ENCODE measurements at places on chromosomes 6 and 20.
A peak's percentile ranks its signal among the peaks of the same experiment; 100 is the strongest.

- no peak for DNase-seq
Measured at GRCh38 chr6:117919775-117920729, 13.0 kb downstream of the SLC35F1 start.

- DNase-seq = no peak
Measured at GRCh38 chr6:2196079-2196679, 49.2 kb downstream of the GMDS start.

- DNase-seq = no peak
Measured at GRCh38 chr6:34132486-34133185, 13.3 kb downstream of the GRM4 start.

GRCh38 chr20:23386304-23387117 lies 24.5 kb downstream of the GZF1 start:
- DNase-seq = no peak

DNA sequence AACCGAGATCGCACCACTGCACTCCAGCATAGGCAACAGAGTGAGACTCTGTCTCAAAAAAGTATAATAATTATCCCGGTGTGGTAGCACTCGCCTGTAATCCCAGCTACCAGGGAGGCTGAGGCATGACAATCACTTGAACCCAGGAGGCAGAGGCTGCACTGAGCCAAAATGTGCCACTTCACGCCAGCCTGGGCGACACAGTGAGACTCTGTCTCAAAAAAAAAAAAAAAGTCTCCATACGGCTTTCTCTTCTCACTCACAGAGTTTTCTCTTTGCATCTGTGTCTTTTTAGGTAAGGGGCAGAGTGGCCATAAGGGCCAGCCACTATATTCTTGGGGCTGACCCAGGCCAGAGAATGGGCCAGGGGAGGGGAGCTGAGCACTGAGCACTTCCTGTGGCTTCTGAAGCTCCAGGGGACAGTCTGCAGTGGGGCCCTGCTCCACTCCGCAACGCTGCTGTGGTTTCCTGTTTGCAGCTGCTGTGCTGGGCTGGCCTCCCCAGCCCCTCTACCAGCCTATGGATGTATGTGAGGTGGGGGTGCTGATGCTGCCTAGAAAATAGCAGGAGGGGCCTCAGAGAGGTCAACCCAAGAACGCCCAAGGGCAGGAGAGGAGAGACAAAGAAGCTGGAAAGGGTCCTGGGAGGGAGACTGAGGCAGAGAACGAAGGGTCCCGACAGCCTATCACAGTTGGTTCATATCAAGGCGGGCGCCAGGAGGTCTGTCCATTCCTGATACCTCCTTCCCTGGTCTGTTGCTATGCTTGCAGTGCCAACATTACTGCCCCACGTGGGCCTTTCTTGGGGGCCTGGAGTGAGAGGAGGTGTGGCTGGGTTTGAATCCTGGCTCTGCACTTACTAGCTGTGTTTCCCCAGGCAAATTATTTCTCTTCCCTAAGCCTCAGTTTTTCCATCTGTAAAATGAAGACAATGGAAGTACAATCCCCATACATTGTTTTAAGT lies 16.0 kb downstream of the SLA2 start:
- DNase-seq = peak; percentile 31

GRCh38 chr6:109300874-109301273 lies 81.4 kb downstream of the CD164 start:
- DNase-seq = no peak

DNA sequence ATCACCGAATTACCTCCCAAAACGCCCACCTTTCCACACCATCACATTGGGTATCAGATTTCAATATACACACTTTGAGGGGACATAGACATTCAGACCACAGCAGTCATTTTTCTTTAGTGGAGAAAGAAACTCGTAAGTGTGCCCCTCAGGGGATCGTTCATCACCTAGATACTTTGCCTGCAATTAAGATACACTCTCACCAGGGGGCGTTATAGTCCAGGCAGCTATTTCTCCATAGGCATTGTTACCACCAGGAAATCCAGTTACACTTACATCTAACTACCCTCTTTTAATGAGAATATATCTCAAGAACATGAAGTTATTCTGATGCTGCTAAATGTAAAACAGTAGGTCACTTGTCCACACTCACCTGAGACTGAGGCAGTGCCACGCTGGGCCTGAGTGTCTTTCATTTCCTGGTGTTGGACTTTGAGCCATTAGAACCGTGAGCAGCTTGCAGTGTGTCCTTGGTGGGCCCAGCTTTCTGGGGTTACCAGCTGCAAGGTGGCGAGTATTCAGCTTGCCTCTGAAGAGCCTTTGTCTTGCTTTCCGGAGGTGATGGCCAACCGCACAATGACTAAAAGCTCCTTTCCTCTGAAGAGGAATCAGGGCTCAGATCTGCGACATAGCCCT lies 35.1 kb upstream of the UNC93A start:
- no peak for DNase-seq

- DNase-seq = no peak
Measured at GRCh38 chr6:132114201-132114825, 163.1 kb upstream of the CCN2 start.

GRCh38 chr20:32535953-32536823 lies 48.9 kb downstream of the NOL4L start:
- DNase-seq = peak; percentile 65

GRCh38 chr20:11091511-11091910 lies 417.7 kb upstream of the JAG1 start:
- no peak for DNase-seq

DNA sequence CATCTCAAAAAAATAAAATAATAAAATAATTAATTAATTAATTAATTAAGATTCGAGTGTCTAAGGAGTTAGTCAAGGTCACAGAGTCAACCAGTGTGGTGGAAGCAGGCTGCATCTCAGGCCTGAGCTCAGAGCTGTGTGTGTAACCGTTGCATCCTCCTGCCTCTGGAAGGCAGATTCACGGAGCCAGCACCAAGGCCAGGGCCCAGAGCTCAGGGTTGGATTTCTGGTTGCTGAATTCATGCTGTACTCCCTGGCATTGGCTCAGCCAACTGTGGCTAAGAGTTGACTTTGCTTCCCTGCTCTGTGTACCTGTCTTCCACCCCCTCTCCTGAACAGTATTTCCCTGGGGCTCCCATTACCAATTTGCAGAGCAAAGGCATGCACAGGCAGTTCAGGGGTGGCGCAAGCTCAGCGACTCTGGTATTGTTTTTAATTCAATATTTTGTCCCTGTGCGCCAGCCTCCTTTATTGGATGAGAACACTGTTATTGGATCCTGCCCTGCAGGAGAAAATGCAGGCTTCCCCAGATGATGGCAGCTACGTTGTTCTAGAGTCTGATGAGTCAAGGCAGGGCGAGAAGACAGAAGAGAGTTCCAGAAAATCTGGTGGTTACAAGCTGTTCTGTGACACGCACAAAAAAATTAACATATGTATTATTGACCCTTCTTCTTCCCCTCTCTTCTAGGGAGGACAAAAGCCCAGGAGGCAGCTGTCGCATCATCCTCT lies 12.3 kb upstream of the CTNNBL1 start:
- no peak for DNase-seq

DNA sequence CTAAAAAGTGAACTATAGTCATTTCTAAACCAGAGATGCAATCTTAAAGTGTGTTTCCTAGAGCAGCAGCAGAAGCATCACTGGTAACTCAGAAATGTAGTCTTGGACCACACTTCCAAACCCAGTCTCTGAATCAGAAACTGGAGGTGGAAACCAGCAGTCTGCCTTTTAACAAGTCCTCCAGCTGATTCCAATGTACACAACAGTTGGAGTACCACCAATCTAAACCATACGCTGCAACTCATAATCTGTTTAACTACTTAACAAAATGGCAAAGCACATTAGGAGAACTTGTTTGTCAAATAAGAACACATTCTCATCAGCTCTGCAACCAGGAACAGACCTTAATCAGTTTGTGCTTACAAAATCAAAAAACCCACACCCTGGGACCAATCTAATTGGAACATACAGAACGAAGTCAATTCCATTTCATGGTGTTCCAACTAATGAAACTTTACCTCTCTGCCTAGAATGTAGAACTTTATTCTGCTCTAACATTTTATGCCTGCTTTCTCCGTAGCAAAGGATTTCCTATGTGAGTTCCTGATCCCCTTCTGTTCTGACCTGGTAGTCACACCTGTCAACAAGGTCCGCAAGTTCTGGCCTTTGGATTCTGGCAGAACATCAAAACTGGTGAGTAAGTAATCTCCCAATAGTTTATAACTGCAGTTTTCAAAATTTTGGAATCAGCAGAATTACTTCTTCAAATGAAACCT lies 390.4 kb downstream of the HTR1B start:
- no peak for DNase-seq

DNA sequence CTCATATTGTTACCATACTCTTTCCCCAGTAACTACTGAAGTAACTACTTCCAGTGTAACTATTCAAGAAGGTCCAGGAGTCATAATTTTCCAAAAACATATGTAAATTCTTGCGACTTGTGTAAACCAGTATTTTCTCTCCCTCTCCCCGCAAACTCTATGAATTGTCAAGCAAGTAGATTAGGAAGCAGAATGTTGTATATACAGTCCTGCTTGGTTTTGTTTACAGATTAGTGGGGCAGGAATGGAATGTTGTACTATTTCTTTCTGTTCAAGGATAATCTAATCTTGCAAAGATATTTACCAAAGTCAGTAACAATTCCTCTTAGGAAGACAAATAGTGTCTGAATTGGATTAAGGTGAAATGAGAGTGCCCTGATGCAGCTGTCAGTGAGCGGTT lies 234.9 kb upstream of the PLN start:
- no peak for DNase-seq

DNA sequence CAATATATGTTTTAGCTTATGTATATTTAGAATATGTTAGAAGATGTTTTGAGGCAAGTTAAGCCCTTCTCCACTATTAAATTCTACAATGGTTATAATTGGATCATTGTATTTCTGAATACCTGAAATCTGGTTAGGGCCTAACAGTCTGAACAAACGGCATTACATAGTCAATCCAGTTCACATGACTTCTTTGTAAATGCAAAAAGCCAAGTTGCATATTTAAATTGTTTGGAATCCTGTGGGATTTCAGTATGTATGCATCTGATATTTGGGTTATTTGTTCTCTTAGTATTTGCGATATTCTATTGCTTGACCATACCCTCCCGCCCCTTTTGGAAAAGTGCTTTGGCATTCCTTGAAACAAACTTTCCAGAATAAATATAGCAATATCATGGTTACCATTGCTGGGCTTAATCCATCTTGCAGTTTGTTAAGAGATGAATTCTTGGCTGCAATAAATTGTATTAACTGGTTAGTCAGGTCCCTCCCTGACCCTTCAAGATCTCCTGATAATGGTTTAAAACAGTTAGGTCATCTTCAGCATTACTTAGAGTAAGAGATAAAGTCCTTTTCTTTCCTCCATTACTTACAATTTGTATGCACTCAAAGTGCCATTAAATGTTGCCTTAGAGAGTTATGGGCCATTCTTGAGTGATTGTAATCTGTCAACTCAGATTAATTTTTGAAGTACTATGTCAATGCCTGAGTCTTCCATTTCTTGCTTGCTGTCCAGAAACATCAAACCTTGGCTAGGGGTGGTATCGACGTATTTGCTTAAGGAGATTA lies 36.5 kb downstream of the LRRC1 start:
- DNase-seq = no peak

DNA sequence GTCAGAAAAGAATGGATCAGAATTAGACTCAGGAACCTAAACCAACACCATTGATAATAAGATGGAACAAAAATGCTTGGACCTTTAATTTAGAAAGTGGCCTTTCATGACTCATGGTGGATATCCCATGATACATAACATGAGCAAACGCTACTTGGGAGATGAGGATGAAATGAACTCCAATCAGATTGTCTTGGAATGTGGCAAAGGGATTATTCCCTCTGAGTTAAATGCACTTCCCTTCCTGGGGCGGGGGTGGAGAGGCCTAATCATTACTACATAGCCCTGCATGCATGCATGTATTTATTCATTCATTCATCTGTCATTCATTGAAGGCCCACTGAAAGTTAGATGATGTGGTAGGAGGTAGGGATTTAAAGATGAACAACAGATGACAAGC lies 174.0 kb downstream of the AIG1 start:
- DNase-seq = no peak

DNA sequence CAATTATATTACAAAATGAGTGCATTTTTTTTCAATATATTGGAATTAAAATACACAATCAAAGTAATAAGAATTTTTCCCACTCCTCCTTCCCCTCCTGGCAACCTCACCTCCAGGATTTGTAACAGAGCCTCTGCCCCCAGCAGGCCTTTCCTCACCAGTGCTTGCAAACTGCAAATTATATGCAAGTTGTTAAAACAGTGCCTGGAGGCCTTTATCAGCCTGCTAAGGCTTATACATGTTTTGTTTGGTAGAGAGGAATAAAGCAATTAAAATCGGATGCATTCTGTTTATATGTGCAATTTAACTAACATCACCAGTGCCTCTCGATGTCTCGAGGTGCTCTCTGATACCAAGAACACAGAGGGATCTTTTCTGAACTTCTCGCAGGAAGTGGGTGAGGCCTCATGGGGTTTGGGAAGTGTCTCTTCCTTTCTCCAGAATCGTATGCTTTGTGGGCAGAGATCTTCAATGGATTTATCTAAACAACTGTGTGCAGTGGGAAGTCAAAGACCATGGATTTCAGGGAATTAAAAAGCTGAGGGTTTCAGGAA lies 186.8 kb downstream of the CDH26 start:
- DNase-seq = no peak

GRCh38 chr6:34462551-34462971 lies 3.3 kb upstream of the PACSIN1 start:
- no peak for DNase-seq

GRCh38 chr6:15038013-15038791 lies 207.7 kb upstream of the JARID2 start:
- no peak for DNase-seq

- no peak for DNase-seq
Measured at GRCh38 chr6:21053612-21054011, 519.4 kb downstream of the CDKAL1 start.

GRCh38 chr20:24998121-24998520 lies 5.6 kb upstream of the APMAP start:
- DNase-seq = no peak

- no peak for DNase-seq
Measured at GRCh38 chr6:78867020-78867369, 356 bp upstream of the IRAK1BP1 start.

DNA sequence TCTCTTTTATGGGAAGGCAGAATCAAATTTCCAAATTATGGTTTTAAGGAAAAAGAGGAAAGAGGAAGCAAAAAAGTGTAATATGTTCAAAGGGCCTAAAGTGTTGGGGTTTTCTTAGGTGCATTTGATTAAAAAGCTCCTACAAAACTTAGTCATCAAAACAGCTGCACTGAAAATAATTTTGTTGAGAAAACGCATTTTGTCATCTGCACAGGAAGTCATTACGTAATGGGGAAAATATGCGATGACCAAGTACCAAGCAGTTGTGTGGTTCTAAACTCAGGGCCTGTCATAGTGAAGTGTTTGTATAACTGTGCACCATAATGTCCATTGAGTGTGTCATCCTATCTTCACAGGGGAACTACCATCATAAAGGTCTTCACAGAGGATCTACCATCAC lies 15.6 kb downstream of the HAO1 start:
- no peak for DNase-seq

DNA sequence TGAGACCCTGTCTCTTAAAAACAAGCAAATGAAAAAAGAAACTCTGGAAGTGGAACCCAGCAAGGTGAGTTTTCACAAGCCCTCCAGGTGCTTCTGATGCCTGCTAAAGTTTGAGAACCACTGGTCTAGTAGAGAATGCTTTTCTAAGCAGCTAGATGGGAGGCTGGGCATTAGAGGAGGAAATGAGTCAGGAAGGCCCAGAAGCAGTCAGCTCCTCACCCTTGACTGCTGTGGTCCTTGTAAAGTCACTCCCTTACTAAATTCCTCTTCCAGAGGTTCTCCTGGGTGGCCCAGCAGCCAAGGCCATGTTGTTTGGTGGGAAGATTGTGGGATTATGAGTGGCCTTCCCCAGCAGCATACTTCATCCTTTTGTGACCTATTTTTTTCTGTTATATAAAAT lies 52.0 kb upstream of the FYN start:
- DNase-seq = no peak

All from activated naive CD4-positive, alpha-beta T cell treated with anti-CD3 and anti-CD28 coated beads, Interleukin-2, amount 50 U/mL, for 16 hours (primary cell).